Panc1 (cell line): ENCODE measurements at places on chromosomes 7 and 10.

DNA sequence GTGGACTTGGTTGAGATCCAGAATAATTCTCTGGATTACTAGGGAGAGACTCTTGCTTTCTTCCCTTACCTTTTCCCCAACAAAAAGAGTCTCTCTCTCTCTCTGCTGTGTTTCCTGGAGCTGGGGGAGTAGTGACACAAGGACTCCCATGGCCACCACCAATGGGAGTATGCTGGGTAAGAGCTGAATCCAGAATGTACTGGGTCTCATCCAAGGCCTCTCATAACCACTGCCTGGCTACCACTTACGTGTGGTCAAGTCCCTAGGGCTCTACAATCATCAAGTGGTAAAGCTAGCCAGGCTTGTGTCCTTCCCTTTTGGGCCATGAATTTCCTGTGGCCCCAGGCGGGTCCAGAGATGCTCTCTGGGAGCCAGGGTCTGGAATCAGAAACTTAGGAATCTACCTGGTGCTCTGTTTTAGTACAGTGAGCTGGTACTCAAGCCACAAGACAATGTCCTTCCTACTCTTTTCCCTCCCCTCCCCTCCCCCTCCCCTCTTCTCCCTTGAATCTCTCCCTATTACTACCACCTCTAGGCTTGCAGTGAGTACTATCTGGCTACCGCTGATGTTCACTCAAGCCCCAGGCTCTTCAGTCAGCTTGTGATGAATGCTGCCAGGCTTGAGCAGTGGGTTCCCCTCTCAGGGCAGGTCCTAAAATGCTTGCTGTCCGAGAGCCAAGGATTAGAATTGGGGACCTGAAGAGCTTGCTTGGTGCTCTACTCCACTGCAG is 196.6 kb downstream of the BBS9 start:
- no peak for DNase-seq

DNA sequence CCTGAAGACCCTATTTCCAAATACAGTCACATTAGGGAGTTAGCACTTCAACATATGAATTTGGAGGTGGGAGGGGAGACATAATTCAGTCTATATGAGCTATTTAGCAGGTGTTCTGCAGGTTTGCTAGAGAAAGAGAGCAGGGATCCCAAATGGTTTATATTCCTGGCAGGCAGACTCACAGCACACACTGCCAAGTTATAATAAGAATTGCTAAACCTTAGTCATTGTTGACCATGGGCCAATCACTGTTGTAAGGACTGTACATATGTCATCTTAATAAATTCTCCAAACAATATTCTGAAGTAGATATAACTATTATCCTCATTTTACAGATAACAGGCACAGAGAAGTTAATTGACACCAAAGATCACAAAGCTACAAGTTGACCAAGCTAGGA is 1.5 kb upstream of the CCDC3 start:
- no peak for DNase-seq

- DNase-seq, result no peak
These were observed 278.5 kb upstream of the NPY start for GRCh38 chr7:24005517-24005916.

GRCh38 chr7:91169830-91170191 is 94.4 kb upstream of the FZD1 start:
- DNase-seq, result no peak

- DNase-seq, result no peak
These were observed 10.3 kb downstream of the GALNT11 start for GRCh38 chr7:152035817-152036216.

DNA sequence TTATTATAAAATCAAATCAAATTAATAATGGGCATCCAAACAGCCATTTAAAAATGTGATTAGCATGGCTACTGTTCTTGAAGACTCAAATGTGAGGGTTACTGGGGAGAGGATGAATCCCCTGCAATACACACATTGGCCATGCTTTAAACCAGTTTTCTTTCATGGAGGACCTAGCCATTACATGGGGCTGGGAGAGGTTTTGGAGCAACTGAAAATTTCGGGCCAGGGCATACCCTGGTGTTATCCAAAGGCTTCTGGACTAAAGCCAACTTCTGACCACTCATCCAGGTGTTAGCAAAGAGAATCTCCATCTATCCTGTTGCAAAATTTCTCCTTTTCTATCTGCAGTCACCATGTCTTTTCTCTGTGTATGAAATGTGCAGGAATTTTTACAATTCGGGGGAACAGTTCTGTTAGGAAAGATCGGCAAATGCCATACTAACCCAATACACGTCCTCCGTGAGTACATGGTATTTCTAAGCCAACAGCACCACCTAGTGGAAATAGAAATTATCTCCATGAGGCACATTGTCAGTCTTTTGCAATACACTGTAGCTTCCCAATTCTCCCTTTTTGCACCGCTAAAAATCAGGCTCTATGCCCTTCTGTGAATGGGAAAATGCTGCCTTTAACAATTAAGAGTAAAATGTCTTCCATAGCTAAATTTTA is 47.0 kb upstream of the ZNF107 start:
- peak; percentile 65 for DNase-seq

DNA sequence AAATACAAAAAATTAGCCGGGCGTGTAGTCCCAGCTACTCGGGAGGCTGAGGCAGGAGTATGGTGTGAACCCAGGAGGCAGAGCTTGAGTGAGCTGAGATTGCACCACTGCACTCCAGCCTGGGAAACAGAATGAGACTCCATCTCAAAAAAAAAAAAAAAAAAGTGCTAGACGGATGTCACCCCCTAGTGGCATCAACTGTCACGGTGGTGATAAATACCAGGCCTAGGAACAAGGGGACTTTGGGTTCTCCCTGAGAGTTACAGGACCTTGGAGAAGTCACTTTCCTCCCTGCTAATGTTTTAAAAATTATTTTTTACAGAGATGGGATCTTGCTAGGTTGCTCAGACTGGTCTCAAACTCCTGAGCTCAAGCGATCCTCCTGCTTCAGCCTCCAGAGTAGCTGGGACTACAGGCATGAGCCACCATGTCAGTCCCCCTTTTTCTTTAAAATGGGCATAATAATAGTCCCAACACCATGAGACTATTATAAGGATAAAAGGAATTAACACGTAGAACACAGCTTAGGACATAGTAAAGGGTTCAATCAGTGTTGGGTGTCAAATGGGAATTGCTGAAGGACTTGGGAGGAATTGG is 2.6 kb upstream of the TMEM130 start:
- DNase-seq, result no peak

- no peak for DNase-seq
These were observed 4.4 kb upstream of the LZTS2 start for GRCh38 chr10:100995181-100995580.

- DNase-seq, result no peak
These were observed 101.1 kb upstream of the GSDME start for GRCh38 chr7:24858108-24858977.

DNA sequence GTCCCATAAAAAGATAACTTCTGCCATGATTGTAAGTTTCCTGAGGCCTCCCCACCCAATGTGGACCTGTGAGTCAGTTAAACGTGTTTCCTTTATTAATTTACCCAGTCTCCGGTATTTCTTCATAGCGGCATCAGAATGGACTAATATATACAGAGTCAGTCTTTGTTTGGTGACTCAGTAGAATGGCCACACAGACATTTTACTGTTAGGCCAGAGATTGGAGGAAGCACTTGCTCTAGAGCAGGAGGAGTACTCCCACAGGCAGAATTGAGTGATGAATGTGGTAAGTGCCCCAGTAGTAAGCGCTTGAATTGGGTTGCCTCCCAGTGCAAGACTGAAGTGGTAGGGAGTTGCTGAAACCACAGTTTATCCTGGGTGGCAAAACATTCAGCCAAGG is 149.5 kb upstream of the SMIM30 start:
- no peak for DNase-seq

DNA sequence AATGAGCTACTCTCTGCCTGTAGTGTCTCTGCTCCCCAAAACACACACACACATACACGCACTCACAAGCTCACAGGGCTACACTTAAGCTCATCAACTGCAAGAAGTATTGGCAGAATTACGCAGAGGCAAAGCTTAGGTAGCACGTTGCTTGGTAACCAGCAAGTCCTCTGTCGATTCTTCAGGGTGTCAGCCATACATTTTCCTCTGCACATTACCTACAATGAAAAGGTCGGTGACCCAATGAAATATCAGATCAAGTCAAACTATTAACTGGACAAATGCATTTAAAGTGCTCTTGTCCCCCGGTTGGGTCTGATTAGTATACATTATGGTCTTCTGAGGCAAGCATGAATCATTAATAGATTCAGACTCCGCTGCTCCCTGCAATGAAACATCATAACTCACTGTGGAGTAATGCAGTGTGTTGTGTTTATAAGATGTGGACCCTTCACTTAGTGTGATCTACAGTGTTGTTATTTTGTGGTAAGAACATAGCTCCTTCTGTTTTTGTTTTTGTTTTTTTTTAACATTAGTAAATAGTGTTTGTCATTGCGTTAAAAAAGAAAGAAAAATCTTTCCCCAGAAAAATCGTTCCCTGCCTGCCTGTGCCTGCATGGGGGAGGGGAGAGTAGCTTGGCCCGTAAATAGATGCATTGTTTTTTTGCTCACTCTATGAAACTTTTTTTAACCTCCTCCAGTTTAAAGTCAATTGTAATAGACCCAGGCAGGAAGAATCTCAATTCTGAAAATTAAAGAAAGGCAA is 325.5 kb downstream of the SFMBT2 start:
- no peak for DNase-seq

- peak; percentile 5 for DNase-seq
These were observed at the start of gene CH25H for GRCh38 chr10:89207181-89207800. CH25H (minus strand) TSS chr10:89207317; CDS start chr10:89207292, 25 bp downstream.

DNA sequence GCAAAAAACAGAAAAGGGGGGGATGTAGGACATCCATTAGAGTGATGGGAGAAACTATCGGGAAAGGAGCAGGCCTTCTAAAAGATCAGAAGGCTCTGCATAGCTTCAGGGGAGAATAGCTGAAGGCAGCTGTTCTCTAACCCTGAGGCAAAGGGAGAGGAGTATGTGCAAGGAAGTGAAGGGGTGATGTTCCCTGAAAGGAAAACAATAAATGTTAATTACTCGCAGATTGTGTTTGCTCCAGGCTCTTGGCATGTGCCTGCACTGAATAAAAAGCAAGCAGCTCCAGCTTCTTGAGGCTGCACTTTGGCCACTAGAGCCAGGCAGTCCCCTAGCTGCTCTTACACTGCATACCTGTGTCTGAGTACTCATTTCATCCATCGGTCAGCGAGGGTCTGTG is 14.4 kb upstream of the STARD3NL start:
- DNase-seq, result no peak

- DNase-seq, result no peak
These were observed 167.0 kb downstream of the CTTNBP2 start for GRCh38 chr7:117706210-117706609.

- no peak for DNase-seq
These were observed 40.5 kb downstream of the ADRB1 start for GRCh38 chr10:114084215-114084614.

- no peak for DNase-seq
These were observed 106.2 kb downstream of the DLG5 start for GRCh38 chr10:77820349-77820748.

GRCh38 chr7:69756235-69756634 is 158.0 kb downstream of the AUTS2 start:
- DNase-seq, result no peak

DNA sequence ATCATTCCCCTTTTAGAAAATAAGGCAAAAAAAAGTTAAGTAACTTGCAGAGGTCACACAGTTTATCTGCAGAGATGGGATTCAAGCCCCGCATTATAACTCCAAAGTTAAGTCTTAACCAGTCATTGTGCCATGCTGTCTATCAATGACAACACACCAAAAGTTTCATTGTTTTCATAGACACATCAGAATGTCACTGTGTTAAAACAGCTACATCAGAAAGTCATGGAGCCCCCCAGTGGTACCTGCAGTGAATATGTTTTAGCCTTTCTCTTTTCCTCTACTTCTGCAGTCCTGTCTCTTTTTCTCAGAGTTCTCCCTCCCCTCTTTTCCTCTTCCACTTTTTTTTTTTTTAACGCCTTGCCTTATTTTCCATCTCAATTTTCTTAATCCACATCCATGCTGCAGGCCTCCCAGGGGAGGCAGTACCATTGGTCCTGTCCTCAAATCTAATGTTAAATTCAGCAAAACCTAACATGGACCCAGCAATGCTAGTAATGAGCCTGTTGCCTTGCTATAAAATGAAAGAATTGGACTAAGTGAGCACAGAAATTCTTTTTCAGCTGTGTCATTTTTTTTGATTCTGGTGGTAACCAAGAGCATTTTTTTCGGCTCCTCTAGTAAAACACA is 3.8 kb upstream of the NRCAM start:
- no peak for DNase-seq

DNA sequence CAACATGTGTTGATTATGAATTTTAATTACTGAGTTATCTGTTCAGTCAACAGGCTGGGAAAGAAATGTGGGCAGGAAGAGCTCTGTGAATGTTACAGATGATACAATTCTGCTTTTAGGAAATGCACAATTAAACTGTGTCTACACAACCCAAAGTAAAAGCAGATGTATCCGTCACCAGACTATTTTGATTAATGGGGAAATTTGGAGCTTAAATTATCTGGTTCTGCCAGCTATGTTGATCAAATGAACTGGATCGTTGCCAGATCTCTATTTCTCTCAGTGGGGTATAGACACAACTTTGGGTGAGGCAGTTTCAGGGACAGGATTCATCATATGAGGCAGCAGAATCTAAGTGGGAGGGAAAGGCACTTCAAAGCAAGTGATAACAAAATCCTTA is 136.5 kb downstream of the NEUROD6 start:
- no peak for DNase-seq

GRCh38 chr7:101058355-101058754 is 26.9 kb upstream of the TRIM56 start:
- no peak for DNase-seq

DNA sequence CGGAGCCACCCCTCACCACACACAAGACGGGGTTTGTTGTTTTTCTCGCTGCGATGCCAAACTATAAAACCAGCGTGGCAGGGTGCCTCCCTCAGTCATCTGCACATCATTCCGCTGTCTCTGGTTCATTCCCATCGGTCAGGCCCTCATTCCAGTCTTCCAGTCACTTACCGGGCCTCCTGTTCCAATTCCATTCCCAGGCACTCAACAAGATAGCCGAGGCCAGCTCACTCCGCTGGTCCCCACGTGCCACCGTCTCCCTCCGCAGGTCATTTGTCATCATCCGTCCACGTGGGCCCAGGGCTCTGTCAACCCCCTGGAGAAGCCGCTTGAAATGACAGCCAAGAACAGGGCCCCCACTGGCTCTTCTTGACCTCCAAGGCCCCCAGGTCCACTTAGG is 6.1 kb upstream of the TMEM184A start:
- DNase-seq, result no peak

DNA sequence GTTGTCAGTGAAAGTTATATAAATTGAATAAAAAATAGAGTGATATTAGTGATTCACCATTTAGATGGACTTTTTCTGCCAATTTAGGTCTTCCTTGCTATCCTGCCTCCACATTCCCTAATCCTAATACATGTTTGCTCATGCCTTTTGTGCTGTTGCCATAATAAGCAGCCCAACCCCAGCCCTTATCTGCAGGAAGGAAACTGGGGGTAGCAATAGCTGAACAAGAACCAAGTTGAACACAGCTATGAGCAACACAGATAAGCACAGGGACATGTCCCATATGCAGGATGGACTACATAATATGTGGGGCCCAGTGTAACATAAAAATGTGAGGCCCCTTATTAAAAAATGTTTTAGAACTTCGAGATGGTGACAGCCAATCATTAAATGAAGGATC is 91.2 kb upstream of the AHR start:
- DNase-seq, result no peak

GRCh38 chr10:104253106-104253505 is 1.6 kb upstream of the GSTO1 start:
- DNase-seq, result no peak

- no peak for DNase-seq
These were observed 25.3 kb downstream of the ADD3 start for GRCh38 chr10:110032801-110033700.
